ENCODE measurements at places on chromosomes 16 and 17. TPM values are rescaled to one million over a fixed set of nuclear protein-coding genes. Genes with fewer than 3 reads are reported as not detected.
A peak's percentile ranks its signal among the peaks of the same experiment; 100 is the strongest.

DVL2 gene
- total RNA-seq: 26.7 TPM

PPL gene
- 0.07 TPM for total RNA-seq

GRCh38 chr16:6032438-6032837, 934.8 kb upstream of the EEF2KMT start:
- no peaks in the 10 kb centered on the region for H3K4me1 ChIP-seq
- no peak for DNase-seq
- no peaks in the 10 kb centered on the region for H3K27me3 ChIP-seq
- no peaks in the 10 kb centered on the region for H3K36me3 ChIP-seq
- no peak overlapping the region for H3K27ac ChIP-seq

GRCh38 chr17:29663155-29663554, 40.4 kb upstream of the CORO6 start:
- no peak for DNase-seq
- no peaks in the 10 kb centered on the region for H3K27me3 ChIP-seq
- H3K4me3 ChIP-seq: no peak overlapping the region
- peaks cover 30% of the 10 kb centered on the region for H3K36me3 ChIP-seq
- peaks cover 61% of the 10 kb centered on the region for H3K4me1 ChIP-seq
- H3K27ac ChIP-seq: no peak overlapping the region

- no peaks in the 10 kb centered on the region for H3K27me3 ChIP-seq
- H3K36me3 ChIP-seq: peaks cover 5% of the 10 kb centered on the region
Observed at GRCh38 chr17:2634361-2634960, 41.0 kb downstream of the PAFAH1B1 start.

- H3K4me1 ChIP-seq: peaks cover 56% of the 10 kb centered on the region
- DNase-seq: no peak
- no peaks in the 10 kb centered on the region for H3K27me3 ChIP-seq
- no peak overlapping the region for H3K4me3 ChIP-seq
- peaks cover 4% of the 10 kb centered on the region for H3K36me3 ChIP-seq
Observed at GRCh38 chr16:75458439-75458838, 6.0 kb downstream of the TMEM170A start.

- no peak for DNase-seq
- no peak overlapping the region for H3K27ac ChIP-seq
- H3K4me3 ChIP-seq: no peak overlapping the region
- no peaks in the 10 kb centered on the region for H3K4me1 ChIP-seq
Observed at GRCh38 chr16:79909571-79909970, 309.0 kb upstream of the MAF start.

DNA sequence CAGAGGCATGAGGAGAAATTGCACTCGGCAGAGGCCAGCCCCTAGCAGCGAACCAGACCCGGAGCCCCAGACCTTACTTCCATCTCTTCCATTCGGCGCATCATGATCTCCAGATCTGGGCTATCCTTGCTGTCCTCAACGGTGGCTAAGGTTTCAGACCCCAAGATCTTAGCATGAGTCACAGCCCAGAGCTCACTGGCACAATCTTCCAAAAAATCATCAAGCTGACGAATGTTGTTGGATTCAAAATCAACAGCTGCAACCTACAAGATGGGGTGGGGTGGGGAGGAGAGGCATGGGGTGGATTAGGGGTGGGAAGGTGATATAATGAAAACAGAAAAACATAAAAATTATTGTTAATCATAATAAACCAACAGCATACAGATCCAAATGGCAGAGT, 39.7 kb upstream of the PITPNM3 start:
- DNase-seq: no peak
- no peaks in the 10 kb centered on the region for H3K4me1 ChIP-seq
- no peak overlapping the region for H3K27ac ChIP-seq
- H3K4me3 ChIP-seq: no peak overlapping the region
- H3K36me3 ChIP-seq: peaks cover 39% of the 10 kb centered on the region

DNA sequence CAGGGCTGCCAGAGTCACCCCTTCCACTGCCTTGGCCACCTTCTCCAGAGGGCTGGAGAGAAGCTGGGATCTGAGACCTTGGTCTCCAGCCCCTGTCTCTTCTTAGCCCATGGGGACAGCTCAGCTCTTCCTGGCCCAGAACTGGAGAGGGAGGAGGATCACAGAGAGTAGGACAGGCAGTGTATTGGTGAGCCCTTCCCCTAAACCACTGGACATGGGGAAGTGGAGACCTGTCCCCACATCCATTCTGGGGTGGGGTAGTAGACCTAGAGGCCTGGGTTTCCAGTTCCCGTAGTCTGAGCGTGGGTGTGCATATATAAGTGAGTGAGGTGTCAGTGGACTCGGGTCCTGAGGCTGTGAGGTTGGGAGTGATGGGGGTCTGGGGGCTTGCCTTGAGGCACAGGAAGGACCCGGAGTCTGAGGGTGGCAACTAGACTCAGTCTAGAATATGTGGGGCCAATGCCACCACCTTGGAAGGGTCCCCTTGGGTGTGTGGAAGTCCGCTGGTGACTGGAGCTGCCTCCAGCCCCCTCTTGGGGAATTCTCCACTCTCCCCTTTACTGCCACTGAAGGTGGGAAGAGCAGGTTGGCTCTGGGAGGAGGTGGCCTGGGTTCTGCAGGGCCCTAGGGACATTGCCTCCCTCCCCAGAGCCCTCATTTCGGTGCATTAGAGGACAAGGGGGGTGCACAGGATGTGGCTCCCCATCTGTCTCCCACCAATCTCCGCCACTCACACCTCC, 19.9 kb downstream of the GJD3 start:
- H3K4me3 ChIP-seq: peak overlapping the region; percentile 22
- H3K36me3 ChIP-seq: peaks cover 5% of the 10 kb centered on the region
- peaks cover 59% of the 10 kb centered on the region for H3K4me1 ChIP-seq
- H3K27me3 ChIP-seq: no peaks in the 10 kb centered on the region
- DNase-seq: no peak
- H3K27ac ChIP-seq: peak overlapping the region; percentile 20

GRCh38 chr17:82014432-82014831, 8.2 kb downstream of the CENPX start:
- DNase-seq: no peak
- H3K4me1 ChIP-seq: no peaks in the 10 kb centered on the region
- H3K27me3 ChIP-seq: no peaks in the 10 kb centered on the region
- H3K4me3 ChIP-seq: no peak overlapping the region

DNA sequence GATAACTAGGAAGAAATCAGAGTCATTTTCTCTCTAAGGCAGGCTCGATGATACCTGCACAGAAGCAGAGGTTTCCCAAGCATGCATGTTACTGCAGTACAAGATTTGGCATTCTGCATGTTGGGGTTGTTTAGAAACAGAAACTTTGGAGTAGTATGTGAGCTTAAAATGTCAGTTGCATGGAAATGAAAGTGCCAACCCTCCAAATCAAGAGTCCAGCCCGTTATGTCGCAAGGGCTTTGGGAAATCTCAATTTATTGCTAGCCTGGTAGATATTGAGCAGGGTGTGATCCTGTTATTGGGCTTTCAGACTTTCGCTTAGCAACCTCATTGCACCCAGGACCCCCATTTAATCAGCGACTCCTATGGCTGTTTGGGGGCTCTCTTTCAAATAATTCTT, 490.8 kb downstream of the MAF start:
- H3K4me1 ChIP-seq: no peaks in the 10 kb centered on the region
- DNase-seq: no peak
- no peaks in the 10 kb centered on the region for H3K36me3 ChIP-seq

Measured in activated naive CD4-positive, alpha-beta T cell treated with anti-CD3 and anti-CD28 coated beads for 36 hours (primary cell).